ENCODE measurements at places on chromosomes 7 and 10.

DNA sequence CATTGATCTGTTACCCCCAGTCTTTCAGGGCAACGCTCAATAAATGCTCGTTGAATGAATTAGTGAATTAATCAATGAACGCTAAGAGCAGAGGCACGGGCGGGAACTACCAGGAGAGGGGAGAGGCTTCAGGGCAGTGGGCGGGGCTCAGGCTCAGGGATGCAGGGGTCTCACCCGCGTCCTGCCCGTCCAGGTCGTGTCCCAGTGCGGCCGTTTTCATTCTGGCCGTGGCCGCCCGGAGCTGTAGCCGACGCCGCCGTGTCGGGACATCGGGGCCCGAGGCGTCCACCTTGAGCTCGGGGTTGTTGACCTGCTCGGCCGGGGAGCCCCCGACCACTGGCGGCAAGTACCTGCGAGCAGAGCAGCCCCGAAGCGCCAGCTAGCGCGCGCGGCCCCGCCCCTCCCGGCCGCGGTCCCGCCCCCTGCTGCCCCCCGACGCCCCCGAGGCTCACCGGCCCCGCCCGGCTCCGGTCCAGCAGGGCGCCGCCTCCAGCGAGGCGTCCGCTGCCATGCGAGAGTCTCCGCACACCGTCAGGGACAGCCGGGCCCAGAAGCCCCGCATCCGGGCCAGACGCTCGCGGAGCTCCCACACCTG is 2.8 kb upstream of the GAL3ST4 start:
- no peak for DNase-seq

- no peak for DNase-seq
Measured at GRCh38 chr10:32980242-32980557, 22.2 kb upstream of the ITGB1 start.

GRCh38 chr7:82676777-82677463 is 233.3 kb upstream of the CACNA2D1 start:
- DNase-seq, result no peak

GRCh38 chr7:72335561-72336381 is 76.4 kb downstream of the CALN1 start:
- DNase-seq, result no peak

DNA sequence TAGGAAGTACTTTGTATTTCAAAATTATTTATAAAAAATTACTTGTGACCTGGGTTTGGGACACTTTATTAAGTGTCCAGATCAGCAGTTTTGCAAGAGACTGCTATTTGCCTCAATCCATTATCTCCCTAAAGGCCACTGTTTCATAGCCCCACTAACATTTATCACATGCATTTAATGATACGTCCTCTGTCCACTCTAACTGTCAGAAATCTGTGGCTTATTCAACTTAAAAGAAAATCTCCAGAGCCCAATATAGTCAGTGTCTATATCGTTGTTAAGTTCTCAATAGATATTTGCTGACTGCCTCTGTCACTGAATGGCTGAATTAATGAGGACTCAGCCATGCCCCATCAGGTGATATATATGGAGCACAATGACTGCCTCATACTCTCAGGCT is 553.9 kb upstream of the POM121L12 start:
- DNase-seq, result no peak

GRCh38 chr10:53570221-53570620 is 797.6 kb upstream of the MBL2 start:
- no peak for DNase-seq

GRCh38 chr7:141648276-141649114 is 53.5 kb downstream of the DENND11 start:
- DNase-seq, result no peak

Measured in stimulated activated CD8-positive, alpha-beta memory T cell treated with anti-CD3 and anti-CD28 coated beads, Interleukin-4, amount 100 ng/mL, for 1 hour (primary cell).